ENCODE measurements at places on chromosomes 2 and 18.

DNA sequence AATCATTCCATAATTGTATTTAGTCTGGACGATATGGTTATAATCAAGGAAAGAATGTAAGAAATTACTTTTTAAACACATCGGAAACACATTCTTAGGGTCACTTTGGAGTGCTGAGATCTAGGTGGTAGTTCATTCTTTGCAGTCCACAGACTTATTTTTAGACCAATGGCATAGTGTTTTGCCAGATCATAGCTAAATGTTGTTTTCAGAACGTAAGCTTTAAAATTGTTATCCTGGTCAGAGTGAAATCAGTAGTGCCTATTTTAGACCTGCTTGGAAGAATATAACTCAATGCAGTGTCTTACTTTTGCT is 4.3 kb downstream of the MYL12A start:
- no peak for DNase-seq

DNA sequence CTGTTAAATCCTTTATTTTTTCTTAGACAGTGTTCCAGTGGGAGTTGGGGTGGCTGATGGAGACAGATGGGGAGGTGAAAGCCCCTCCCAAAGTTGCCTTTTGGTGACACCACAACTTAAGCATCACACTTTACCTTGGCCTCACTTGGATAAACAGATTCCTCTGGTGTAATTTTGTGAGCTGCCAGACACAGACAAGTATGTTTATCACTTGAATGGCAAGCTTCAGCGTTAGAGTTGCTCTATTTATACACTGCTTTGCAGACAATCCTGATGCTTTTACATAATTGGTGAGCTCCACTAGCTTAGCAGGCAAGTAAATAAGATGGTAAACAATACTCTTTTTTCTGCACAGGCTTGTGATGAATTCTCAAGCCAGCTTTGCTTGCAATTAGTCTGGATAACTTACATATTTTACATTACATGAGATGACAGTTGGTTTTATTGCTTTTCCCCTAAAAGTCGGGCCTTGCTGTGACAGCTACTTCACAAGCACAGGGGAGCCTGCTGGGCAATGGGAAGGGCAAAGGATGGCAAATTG is 226.2 kb downstream of the SLC8A1 start:
- no peak for DNase-seq

- DNase-seq, result no peak
Measured at GRCh38 chr18:49214706-49215105, 245.7 kb downstream of the DYM start.

- DNase-seq, result peak; percentile 48
Measured at GRCh38 chr2:99974682-99975375, 167.6 kb downstream of the AFF3 start.

GRCh38 chr2:79437433-79438267 is 75.2 kb upstream of the CTNNA2 start:
- DNase-seq, result no peak

GRCh38 chr2:37894601-37895000 is 30.5 kb upstream of the RMDN2 start:
- no peak for DNase-seq

DNA sequence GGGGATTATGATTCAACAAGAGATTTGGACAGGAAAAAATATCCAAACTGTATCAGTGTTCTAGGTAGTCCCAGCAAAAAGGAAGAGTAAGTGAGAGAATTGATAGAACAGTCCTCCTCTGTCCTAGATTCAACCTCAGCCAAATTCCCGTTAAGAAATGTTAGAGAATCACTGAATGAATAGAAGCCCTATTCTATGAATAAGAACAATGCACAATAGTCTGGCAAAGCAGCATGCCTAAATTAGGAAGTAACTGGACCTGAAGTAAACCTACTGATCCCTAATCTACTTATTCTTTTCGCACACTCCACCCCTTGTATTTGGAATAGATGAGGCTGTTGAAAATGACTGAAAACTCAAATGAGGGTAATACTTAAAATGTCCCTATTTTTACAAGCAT is 1665.5 kb downstream of the LRP1B start:
- no peak for DNase-seq

DNA sequence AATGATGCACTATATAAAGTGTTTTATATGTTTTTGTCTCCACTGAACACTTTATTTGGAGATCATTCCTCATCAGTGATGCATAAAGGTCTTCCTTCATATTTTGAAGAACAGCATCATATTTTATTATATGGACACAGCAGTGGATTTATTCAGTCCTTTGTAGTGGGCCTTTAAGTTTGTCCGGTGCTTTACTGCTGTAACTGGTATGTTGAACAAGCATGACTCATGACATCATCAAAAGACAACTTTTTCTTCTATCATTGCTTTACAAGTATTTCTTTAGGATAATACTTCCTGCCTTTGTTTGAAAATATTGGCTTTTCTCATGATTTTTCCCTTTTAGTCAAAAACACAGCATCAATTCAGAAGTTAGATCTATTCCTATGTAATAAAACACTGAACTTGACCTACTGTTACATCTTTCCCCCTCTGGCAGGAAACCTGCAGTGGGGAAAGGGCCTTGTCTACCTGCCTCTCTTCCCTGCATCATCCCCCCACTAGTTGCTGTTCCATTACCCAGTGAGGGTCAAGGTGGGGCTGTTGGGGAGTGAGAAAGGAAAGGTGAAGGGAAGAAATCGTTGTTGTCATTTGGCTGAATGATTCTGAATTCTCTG is 241.2 kb downstream of the CYP26B1 start:
- no peak for DNase-seq

DNA sequence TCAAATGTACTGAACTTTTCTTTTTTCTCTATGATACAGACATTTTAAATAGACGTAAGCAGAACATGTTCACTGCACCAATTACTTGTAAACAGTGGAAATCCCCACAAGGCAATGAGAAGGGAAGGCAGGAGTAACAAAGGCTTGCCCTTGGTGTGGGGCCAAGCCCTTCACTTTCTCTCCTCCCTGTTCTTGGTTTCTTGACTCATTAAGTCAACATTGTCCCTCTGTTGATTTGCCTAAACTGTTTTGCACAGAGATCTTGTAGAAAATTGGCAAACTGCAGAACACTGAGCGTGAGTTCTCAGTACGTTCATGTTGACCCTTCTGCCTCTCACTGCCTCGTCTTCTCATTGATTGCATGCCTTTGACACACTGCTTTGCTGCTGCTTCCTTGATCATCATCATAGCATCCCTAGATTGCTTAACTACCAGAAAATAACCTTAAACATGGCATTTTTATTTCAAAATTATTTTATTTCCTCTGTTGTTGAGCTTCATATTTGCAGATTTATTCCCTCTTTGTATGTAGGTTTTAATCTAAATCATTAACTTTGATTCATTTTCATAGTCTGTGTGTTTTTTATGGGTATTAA is 257.7 kb downstream of the PTGR3 start:
- DNase-seq, result peak; percentile 25
